Stimulated activated CD8-positive, alpha-beta memory T cell treated with anti-CD3 and anti-CD28 coated beads, Interleukin-4, amount 100 ng/mL, for 4 hours (primary cell): ENCODE measurements at places on chromosomes 1 and 21.

- no peak for DNase-seq
Measured at GRCh38 chr1:63548303-63548702, 25.0 kb downstream of the EFCAB7 start.

DNA sequence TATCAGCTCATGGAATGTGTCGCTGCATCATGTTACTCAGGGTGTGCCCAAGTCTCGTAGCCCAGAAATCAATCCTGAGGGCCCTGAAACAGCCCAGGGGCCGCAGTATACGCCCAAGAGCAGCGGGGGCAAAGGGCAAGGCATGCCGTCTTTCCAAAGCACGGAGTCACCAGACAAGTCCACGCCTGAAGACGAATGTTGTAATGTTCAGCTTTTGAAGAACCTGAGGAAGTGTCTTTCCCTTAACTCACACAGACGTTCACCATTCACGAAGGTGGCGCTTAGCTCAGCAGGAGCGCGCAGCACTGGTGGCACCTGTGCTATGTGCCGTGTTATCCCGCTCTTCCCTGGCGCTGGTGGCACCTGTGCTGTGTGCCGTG, 18.8 kb upstream of the PWP2 start:
- no peak for DNase-seq

- no peak for DNase-seq
Measured at GRCh38 chr1:59230622-59231021, 66.3 kb upstream of the FGGY start.

- no peak for DNase-seq
Measured at GRCh38 chr1:160486453-160486852, 36.6 kb downstream of the SLAMF6 start.
